ENCODE measurements at places on chromosomes 6 and 20.

- DNase-seq, result no peak
Observed at GRCh38 chr6:142240179-142240578, 61.6 kb upstream of the ADGRG6 start.

- DNase-seq, result no peak
Observed at GRCh38 chr6:130632277-130632676, 194.9 kb upstream of the SMLR1 start.

GRCh38 chr6:39050453-39051112 is 2.0 kb downstream of the GLP1R start:
- no peak for DNase-seq

GRCh38 chr6:118918329-118918725 is 16.6 kb downstream of the MCM9 start:
- no peak for DNase-seq

- DNase-seq, result no peak
Observed at GRCh38 chr20:23161244-23161891, 75.2 kb upstream of the CD93 start.

GRCh38 chr6:38034274-38034914 is 214.9 kb downstream of the ZFAND3 start:
- DNase-seq, result no peak

DNA sequence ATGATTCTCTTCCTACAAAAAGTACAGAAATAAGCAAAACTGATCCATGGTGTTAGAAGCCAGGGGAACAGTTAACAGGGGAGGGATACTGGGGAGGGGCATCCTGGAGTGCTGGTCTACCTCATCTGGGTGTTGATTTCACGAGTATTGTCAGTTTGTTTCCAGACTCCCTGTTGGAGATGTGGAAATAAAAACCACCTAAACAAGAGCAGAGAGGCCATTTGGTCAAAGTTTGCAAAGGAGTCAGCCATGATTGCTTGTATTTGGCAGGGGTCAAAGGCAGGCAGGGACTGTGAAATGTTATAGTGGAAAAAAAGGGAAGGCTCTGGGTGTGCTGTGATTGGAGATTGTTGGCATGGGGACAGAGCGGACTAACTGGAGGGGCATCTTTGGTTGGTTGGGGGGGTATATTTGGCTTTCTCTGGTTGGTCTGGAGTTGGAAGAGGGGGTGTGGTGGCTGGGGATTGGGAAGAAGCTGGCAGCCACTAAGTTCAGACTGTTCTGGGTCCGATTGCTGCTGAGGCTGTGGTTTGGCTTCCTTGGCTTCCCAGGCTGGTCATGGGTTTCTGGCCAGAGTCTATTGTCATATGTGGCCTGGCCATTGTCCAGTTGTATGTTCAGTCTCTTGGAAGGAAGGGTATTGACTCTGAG is 14.9 kb upstream of the PANK2 start:
- DNase-seq, result no peak

GRCh38 chr20:50323209-50323608 is 132.6 kb downstream of the CEBPB start:
- no peak for DNase-seq

GRCh38 chr6:166527849-166528248 is 58.6 kb downstream of the RAMACL start:
- no peak for DNase-seq

DNA sequence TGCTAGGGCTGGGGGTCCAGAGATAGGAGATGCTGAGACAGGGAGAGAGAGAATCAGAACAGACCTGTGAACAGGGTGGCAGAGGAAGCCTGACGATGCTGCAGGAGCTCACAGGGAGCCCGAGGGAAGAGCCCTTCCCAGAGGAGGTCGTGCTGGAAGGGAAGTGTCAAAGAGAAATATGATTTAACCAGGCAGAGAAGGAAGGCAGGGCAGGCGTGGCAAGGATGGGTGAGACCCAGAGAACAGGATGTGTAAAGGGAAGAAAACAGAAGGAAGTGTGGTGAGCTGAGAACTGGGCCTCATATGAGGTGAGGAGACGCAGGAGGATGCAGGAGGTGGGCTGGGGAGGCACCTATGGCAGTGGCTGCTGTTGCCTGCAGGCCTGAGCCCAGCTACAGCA is 105.6 kb downstream of the ZDHHC14 start:
- DNase-seq, result no peak

DNA sequence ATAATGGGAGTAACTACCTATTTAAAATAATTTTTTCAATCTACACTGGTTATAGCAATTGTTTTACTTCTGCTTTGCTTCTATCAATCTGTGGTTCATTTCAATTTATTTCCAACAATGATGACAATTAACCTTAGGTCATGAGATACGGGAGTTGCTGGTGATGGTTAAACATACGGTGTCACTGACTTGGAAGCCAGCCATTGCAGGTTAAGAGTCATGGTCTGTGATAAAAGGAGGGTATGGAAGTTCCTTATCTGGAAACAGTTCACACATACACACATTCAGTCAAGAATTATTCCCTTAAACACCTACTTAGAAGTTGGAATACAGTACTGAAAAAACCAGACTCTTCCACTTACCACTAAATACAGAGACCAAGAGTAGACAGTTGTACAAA is 180.0 kb downstream of the KIF16B start:
- DNase-seq, result no peak

- DNase-seq, result no peak
Observed at GRCh38 chr6:72793641-72794395, 172.0 kb downstream of the KCNQ5 start.

DNA sequence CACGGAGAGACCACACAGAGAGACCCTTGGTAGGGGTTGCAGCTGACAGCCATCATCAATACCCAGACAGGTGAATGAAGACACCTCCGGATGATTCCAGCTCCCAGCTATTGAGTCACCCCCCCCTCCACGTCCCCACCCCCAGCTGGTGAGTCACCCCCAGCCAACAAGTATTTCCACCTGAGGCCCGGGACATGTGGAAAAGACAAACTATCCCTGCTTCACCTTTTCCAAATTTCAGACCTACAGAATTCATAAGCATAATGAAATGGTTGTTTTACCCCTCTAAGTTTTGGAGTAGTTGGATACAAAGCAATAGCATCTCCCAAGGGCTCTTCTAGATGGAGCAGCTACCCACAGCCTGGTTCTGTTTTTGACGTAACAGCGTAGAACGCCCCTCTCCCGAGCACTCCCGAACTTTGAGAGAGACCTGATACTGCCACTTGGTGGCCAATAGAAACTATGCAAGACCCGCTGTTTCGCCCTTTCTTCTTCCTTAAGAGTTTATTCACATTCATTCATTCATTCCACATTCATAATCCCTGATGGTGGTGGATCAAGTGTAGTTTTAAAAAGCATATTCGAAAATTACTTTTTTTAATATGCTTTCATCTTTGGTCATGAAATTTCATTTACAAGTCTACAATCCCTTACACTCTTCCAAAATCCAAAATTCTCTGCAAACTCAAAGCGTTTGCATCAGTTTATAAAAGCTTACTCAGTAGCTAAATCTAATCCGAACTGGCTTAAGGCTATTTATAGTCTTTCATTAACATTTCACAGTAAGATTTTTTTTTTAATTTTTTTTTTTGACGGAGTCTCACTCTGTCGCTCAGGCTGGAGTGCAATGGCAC is 15.1 kb upstream of the PPP1R16B start:
- peak; percentile 67 for DNase-seq

- DNase-seq, result no peak
Observed at GRCh38 chr6:17002123-17002522, 99.7 kb upstream of the STMND1 start.

DNA sequence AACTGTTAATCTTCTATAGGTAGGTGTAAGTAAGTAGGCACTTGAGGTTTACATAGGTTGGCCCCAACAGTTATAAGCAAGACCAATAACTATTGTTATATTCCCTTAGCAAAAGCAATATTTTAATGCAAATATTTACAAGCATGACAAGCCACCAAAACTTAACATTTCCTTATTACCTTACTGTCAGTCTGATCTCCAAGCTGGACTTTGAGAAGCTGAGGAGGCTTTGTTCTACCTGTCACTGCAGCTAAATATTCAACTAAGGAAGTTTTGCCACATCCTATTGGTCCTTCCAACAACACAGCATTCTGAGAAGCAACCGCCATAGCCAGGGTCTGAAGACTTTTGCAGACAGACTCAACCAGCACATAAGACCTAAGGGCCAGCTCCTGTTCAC is 29.6 kb downstream of the MDN1 start:
- DNase-seq, result no peak

- DNase-seq, result no peak
Observed at GRCh38 chr20:10002866-10003265, 31.9 kb upstream of the ANKEF1 start.

DNA sequence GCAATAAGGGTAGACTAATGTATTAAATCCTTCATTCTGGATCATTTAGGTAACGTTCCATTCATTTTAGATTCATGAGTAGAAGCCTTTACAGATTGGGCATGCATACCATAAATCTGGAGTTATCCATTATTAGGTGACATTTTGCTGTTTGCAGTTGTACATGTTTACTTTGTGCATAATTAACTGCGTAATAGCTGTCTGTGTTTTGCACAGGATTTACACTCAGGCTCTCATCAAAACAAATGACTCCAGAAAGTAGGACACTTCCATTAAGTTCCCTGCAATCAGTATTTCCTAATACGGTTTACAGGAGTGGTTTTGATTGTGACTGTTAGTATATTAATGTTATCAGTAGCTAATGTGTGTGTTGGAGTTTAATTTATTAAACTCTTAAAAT is 997.4 kb downstream of the HACE1 start:
- no peak for DNase-seq

- no peak for DNase-seq
Observed at GRCh38 chr6:10463491-10464481, 48.9 kb upstream of the TFAP2A start.

DNA sequence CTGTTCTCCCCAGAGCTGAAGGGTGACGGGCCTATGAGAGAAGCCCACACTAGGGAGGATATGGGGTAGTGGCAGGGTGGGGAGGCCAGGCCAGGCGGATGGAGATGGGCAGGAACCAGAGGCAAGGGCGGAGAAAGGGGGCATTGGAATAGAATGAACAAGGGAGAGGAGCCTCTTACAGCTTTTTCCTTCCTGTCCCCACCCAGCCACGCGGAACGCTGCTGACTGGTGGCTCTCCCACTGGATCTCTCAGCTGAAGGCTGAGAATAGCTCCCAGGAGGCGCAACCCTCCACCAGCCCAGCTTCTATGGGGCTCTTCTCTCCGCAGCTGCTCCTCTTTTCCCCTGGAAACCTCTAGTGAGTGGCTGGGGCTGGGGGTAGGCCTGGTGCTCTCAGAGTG is 10.8 kb downstream of the DLK2 start:
- no peak for DNase-seq

GRCh38 chr6:100426744-100427338 is 37.9 kb downstream of the SIM1 start:
- no peak for DNase-seq

GRCh38 chr20:50646483-50646996 is 44.8 kb downstream of the RIPOR3 start:
- no peak for DNase-seq

DNA sequence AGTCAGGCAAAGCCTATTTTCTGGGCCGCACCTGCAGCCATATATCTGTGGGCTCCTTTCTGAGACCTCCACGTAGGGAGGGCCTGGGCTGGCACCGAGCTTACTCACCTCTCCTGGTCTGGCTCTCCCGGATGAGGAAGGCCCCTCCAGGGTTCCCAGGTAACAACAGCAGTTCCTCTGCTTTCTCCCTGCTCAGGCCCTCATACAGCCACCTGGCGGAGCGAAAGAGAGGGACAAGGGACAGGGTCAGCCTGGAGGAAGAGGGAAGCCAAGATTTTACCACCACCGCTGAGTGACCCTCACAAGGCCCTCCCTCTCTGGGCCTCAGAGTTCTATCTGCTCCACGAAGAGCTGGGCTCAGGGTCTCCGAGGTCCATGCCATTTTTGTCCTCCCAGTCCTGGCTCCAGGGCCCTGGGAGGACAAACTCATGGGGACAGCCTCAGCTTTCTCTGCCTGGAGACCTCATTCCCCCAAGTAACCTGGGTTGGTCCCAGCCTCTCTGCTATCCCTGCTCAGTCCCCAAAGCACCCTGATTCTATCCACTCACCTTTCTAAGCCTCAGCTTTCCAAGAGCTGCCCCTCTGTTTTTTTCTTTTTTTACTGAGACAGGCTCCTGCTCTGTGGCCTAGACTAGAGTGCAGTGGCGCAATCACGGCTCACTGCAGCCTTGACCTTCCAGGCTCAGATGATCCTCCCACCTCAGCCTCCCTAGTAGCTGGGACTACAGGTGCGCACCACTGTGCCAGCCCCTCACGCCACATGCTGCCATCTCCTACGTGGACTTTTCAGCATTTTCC is 13.3 kb downstream of the SLA2 start:
- DNase-seq, result peak; percentile 70

DNA sequence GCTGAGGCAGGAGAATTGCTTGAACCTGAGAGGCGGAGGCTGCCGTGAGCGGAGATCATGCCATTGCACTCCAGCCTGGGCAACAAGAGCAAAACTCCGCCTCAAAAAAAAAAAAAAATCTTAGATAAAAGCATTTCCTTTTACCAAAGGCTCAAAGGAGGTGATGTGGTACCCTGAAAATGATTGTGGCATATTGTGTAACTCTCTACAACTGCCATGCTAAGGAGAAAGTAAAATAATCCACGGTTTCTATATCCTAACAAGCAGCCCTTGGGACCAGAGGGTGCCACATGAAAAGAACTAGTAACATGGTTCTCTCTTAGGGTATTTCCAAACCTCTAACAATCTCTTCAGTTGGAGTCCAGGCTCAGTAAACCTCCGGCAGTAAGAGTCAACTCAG is 38.8 kb upstream of the SLA2 start:
- DNase-seq, result no peak

GRCh38 chr6:15620611-15621010 is 42.2 kb downstream of the DTNBP1 start:
- no peak for DNase-seq

DNA sequence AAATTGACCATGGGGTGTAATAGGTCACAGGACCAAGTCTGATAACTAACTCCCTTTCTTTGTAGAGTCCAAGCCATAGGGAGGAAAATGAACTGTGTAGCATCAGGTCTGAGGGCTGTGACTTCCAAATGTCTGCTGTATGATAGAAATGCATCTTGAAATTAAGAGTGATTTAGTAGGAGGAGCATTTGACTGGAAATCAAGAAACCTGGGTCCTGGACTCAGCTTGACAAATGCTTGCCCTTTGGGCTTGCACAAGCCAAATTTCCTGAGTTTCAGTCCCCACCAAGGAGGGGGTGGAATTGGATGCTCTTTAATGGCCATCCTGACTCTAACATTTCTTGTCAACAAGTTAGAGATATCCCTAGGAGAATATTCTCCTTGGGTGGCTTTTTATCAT is 187.0 kb downstream of the PDE7B start:
- no peak for DNase-seq

- DNase-seq, result no peak
Observed at GRCh38 chr6:98590136-98590681, 244.2 kb upstream of the POU3F2 start.

GRCh38 chr6:109389650-109390274 is 7.5 kb upstream of the CD164 start:
- DNase-seq, result no peak
